ENCODE measurements at places on chromosomes 7 and 10. TPM values are rescaled to one million over a fixed set of nuclear protein-coding genes. Genes with fewer than 3 reads are reported as not detected.

Gene GPR85
- total RNA-seq: 0.50 TPM

Gene GPR15LG
- total RNA-seq: not detected

- no peak for DNase-seq
Measured at GRCh38 chr7:3497796-3498195, 196.7 kb downstream of the SDK1 start.

DNA sequence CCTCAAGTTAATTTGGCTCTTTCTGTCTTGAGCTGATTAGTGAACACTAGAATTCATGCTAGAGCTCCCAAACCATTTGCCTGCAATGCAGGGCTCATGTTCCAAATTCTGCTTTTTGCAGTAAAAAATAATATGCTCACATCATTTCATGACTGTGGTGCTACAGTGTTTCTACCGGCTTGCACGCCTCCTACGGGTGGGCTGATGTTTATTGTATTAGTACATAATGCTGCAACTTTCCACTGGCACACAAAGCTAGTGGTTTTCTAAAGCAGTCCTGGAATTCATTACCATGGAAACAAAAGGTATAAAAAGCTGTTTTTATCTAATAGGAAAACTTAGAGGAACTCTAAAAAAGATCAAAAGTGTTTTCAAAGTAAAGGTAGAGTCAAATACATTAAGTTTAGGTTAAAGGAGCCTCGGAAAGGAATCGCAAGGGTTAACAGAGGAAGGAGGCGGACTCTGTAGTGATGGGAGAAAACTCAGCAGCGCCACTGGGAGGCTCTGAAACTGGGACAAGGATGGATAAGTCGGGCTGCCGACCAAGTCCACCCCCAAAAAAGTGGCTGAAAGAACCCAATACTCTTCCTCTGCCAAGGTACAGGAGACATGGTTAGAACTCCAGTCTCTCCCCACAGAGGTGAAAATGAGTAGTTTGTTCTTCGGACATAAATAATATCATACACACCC, 25.9 kb downstream of the GRM8 start:
- DNase-seq: no peak

- no peak for DNase-seq
Measured at GRCh38 chr10:8055420-8056349, 1.2 kb downstream of the GATA3 start.

DNA sequence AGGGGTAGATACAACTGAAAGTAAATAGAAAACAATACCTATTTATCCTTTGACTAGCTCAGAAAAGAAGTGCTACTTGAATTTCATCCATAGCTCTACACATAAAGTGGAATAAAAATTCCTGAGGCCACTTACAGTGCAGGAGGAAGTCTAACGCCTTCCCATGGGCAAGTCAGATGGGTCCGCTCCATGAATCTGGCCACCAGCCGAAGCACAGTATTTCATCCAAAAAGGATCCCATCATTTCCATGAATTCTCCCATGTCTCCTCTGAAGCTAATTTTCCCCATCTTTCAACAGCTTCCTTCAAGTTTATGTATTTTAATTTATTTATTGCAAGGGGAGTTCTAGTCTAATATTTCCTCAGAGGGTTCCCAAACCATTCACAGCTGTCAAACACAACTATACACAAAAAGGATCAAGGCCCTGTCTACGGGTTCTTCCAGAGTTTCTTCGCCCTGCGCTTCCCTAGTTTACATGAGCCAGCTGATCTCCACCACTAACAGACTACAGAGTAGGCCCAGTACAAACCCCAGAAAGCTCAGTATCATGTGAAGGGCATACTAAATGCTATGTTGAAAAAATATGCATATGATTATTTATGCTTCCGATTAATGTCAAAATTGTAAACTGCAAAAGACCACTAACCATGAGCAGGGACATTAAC, 184.7 kb downstream of the DOCK4 start:
- no peak for DNase-seq

DNA sequence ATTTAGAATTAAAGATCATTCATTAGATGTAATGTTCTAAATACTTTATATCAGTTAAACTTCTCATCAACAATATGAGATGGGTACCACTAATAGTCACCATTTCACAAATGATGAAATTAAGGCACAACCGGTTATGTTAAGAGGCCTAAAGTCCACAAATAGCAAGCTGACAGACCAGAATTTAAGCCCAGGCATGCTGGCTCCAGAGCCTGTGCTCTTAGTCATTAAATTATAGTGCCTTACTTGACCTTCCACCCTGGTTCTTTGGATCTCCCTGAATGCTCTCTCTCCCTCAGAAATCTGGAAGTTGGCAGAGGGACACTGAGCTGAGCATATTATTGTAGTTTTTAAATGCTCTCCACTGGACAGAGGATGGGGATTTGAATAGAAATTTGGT, 3.6 kb downstream of the LIPN start:
- no peak for DNase-seq

DNA sequence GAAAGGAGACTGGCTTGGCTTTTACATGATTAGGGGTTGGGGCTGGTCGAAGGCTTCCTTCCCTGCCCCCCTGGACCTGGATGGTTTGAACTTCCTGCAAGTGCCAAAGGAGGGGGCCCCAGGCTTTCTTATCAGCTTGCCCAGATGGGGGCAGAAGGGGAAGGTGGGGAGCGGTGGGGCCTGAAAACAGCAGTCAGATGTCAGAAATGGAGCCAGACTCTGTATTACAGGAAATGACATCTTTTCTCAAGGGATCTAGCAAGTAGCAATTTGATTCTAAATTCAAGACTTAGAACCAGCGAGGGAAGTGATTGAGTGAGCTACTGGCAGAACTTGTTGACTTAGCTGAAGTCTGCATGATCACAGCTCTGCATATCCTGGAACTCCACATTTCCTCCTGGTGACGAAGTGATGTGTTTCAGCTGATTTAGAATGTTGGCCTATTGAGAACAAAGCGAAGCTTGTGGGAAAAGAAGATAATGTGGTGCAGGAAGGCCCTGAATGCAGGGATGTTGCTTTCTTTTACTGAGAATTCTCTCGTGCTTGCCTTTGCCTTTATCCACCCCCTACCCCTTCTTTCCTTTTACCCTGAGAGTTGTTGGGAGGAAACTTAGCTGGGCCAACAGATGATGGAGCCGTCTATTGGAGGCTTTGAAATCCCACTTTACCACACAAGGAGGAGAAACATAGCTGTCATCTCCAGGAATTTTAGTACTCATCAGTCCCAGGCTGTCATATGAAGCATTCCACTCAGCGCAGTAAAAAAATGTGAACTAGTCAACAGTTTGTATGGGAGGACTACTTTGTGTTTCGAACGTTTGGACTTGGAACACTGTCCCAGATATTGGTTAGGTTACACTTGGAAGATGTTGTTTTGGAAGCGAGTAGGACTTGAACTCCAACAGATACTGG, 43.2 kb downstream of the CCNY start:
- peak; percentile 48 for DNase-seq

GRCh38 chr10:75648351-75648750, 216.9 kb downstream of the LRMDA start:
- DNase-seq: no peak

DNA sequence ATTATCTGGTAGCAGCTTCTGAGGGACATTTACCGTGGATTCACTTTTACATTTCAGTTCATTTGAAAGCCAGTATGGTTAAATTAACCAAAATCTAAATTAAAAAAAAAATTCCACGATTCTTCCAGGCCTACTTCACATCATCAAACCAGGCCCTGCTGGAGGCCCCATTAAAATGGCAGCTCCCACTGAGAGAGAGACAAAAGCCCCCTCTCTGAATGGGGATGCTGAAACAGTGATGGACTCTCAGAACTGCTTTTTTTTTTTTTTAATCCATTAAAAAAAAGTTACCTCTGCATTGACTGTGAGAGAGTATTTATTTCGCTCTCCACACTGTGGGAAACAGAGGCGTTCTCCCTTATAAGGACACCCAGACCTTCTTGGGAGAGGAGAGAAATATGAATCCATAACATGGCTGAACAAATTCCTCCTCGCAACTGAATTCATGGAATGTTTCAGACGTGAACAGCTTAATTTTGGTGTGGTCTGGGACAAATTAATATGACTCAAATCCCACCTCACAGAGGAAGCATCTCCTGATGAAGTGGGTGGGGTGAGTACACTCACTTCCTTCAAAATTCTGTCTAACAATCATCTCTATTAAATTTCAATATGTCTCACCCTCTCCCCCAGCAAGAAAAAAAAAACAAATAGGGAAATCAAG, 73.5 kb downstream of the SAMD9 start:
- DNase-seq: no peak

DNA sequence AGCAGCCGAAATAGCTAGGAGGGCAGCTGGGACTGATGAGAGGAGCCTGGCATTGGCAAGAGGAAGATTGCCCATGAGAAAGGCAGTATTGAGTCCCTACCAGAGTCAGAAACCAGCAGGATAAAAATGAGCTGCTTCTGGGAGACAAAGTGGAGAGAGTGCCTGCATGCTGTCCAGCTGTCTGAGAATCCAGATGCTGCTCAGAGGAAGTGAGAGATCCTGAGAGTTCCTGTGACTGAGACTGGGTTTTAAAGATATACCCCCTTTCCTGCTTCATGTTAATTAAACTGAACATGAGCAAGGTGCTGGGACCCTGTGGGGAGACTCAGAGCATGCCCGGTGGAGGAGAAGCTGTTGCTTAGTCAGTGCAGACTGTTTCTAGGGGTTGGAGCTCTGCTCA, 107.5 kb downstream of the KIF20B start:
- no peak for DNase-seq

DNA sequence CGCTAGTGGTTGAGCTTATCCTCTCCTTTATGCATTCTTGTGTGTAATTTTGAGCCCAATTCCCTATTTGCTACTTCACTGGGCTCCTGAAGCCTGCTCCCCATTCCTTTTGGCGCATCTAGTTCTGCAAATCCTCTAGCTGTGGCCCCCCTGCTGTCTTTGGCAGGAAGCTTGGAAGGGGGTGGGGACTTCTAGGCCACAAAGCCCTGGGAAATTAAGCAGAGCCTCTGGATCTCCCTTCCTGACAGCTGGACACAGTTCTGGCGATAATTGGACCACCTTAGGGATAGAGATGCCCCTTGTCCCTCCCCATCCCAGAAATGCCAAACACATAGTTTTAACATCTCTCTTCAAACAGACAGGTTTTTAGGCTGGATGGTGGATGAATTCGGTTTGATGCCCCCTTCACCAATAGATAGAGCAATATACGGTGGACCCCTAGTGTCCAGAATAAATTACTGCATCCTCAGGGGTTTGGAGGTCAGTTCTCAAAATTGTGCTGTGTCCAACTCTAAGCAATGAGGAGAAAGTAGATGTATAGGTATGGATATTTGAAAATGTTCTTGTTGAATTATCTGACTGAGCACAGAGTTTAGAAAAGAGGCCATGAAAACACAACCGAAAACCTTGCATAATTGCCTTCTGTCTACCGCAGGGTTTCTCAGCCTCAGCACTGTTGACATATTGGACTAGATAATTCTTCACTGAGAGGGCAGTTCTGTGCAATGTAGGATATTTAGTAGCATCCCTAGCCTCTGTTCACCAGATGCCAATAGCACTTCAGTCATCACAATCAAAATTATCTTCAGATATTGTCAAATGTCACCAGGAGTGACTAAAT, 75.5 kb downstream of the PAPSS2 start:
- DNase-seq: no peak

- DNase-seq: no peak
Measured at GRCh38 chr7:13021566-13022300, 334.3 kb downstream of the ARL4A start.

- DNase-seq: no peak
Measured at GRCh38 chr7:98202367-98203195, 8.7 kb upstream of the BHLHA15 start.

GRCh38 chr7:129213828-129214227, 11.0 kb upstream of the AHCYL2 start:
- DNase-seq: no peak

DNA sequence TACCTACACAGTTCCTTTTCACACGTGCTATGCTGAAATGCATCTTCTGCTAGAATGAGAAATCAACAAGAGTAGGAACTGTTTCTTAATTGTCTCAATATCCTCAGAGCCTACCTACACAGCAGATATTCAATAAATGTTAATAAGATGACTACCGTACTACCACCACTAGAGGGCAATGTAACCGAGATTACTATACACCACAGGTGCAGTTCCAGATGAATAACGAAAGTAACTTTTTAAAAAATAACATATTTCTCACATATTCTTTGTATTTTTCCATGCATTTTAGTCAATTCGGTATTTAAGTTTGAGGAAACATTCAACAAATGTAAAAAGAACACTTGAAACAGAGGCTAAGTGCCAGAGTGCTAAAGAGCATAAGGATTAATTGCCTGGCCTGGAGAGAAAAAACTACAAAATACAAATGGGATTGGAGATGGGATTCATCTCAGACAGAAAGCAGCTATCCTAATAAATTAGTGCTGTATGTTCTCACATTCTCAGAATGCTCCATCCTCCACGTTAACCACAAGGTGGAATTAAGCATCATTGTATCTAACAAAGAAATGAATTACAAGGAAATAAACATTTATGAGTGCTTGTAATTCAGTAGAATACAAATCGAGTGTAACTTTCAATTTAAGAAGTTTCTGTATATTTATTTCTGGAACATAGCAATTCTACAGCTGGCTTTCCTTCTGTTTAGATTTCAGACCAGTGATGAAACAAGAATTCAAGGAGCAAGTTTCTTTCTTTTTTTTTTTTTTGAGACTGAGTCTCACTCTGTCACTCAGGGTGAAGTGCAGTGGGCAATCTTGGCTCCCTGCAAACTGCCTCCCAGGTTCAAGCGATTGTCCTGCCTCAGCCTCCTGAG, 20.3 kb upstream of the HECTD2 start:
- peak; percentile 9 for DNase-seq

DNA sequence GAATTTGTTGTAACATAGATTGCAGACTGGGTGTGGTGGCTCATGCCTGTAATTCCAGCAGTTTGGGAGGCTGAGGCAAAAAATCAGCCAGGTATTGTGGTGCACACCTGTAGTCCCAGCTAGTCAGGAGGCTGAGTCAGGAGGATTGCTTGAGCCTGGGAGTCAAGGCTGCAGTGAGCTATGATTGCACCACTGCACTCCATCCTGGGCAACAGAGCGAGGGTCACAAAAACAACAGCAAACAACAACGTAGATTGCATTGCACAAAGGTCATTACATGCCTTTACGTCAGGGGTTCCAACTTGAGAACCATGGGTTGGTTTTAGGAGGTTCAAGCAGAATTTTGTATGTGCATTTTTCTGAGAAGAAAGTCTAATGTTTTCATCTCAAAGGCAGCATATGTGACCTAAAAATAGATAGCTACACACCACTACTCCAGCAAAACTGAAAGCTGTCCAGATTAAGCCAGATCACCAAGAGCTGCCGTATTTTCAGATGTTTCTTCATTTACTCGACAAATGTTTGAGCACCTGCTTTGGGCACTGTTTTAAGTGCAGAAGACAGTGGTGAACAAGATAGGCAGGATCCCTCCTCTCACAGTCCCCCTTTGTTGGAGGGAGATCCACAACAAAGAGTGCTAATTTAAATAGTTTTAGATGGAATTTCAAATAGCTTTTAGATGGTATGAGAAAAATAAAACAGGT, 28.3 kb upstream of the CYP26C1 start:
- DNase-seq: no peak

- no peak for DNase-seq
Measured at GRCh38 chr7:120400806-120401455, 128.0 kb downstream of the KCND2 start.

- DNase-seq: no peak
Measured at GRCh38 chr10:63337455-63338251, 128.1 kb downstream of the JMJD1C start.

Data from heart right ventricle (tissue), 16 donors.